NAMALWA (cell line): ENCODE measurements at places on chromosomes 2 and 18.

DNA sequence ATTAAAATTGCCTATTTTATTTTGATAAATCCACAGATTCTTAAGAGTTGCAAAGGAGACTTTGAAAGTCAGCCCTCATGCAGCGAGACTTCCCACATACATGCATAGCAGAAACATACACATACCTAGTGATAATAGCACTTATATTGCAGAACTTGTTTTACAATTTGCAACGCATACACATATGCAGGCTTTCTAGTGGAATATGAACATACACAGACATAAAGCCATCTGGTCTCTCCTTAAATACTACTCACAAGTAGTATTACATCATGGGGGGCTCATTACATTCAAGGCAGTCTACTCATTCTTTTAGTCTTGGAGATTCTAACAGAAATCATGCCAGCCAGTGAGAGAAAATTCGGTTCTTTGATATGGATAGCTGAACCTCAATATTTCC is 295.1 kb upstream of the RND3 start:
- DNase-seq: no peak

GRCh38 chr2:25164561-25164960 is 3.8 kb downstream of the POMC start:
- no peak for DNase-seq

- DNase-seq: no peak
Measured at GRCh38 chr2:100235581-100235980, 86.7 kb downstream of the LONRF2 start.

- no peak for DNase-seq
Measured at GRCh38 chr2:144559242-144559641, 39.3 kb upstream of the ZEB2 start.

- DNase-seq: no peak
Measured at GRCh38 chr2:204494681-204495080, 50.6 kb upstream of the PARD3B start.

- DNase-seq: peak; percentile 76
Measured at GRCh38 chr2:196101325-196101991, 32.8 kb upstream of the DNAH7 start.
